ENCODE measurements at places on chromosomes 2 and 18. TPM values are rescaled to one million over a fixed set of nuclear protein-coding genes. Genes with fewer than 3 reads are reported as not detected.

ANKRD53 gene
- 1.0 TPM for polyA plus RNA-seq

ALPG gene
- 0.10 TPM for polyA plus RNA-seq

TMEM200C gene
- polyA plus RNA-seq = 0.58 TPM

GBX2 gene
- not detected for polyA plus RNA-seq

WDPCP gene
- 0.69 TPM for polyA plus RNA-seq

CWC22 gene
- 10.2 TPM for polyA plus RNA-seq

Measured in sigmoid colon (tissue), 7 donors.